NCI-H2081 (cell line): ENCODE measurements at places on chromosomes 11 and 22.

DNA sequence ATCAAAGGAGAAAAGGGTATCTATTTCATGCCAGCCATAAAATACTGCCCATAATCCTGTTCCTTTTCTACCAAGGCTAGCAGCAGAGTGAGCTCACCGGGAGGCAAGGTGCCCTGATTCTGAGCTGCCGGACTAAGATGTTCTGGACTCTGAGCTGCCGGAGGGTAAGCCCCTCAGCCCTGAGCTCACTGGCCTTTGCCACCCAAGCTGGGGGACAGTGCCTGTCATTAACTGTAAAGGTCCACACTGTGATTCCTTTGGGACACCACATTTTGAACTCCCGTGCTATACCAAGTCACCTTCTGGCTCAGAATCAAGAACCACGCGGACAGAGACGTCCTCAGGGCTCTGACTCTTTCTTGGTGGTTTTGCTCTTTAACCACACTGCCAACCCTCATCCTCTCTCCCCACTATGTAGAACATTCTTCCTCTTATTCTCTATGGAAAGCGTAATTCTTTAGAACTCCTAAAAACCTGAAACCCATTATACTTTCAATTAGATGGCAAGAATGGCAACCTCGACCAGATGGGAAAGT is 88.4 kb upstream of the BID start:
- no peak for DNase-seq

DNA sequence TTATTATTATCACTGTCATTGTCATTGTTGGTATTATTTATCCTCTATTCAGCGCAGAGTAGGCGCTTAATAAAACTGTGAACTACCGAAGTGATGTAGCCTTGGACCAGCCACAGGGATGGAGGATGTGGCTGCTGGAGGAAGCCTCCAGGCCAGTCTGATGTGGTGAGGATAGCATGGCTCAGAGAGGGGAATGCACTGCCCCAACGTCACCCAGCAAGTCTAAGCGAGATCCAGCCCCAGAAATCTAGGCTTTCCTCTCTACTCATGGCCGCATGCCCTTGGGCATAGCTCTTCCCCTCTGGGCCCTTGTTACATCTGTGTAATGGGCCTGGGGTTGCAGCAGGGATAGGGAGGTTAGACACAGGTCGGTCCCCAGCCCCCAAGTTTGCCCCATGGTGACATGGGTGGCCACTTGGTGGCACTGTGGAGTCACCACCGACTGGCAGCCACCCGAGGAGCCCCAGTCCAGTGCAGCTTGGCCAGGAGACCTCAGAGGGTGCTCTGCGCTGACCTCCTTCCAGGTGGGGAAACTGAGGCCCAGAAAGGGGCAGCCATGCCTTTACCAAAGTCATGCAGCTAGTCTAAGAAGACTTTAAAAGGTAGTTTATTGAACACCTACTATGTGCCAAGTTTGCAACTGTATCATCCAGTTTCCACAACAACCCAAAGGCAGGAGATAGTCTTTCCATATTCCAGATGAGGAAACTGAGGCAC is 395.7 kb downstream of the MN1 start:
- DNase-seq, result no peak

- no peak for DNase-seq
Observed at GRCh38 chr11:41955066-41955465, 495.6 kb upstream of the LRRC4C start.

DNA sequence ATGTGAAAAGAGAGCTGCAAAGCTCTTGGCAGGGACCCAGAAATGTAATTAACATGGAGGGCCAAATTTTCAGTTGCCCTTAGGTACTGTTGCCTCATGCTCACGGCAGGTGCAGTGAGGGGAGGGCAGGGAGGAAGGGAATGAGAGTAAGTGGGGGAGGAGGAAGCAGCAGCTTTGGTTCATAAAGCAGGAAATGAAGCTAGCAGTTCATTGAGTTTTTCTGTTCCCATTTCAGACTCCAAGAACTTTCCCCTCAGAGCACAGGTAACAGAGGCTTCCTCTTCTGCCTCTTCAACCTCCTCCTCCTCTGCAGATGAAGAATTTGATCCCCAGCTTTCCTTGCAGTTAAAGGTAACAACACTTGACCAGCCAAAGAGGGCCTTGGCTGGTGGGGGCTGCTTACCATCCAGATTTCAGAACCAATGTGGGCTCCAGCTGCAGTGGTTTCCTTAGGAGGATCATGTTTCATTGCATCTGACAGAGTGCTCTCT is 57.9 kb upstream of the PARVA start:
- DNase-seq, result peak; percentile 98

DNA sequence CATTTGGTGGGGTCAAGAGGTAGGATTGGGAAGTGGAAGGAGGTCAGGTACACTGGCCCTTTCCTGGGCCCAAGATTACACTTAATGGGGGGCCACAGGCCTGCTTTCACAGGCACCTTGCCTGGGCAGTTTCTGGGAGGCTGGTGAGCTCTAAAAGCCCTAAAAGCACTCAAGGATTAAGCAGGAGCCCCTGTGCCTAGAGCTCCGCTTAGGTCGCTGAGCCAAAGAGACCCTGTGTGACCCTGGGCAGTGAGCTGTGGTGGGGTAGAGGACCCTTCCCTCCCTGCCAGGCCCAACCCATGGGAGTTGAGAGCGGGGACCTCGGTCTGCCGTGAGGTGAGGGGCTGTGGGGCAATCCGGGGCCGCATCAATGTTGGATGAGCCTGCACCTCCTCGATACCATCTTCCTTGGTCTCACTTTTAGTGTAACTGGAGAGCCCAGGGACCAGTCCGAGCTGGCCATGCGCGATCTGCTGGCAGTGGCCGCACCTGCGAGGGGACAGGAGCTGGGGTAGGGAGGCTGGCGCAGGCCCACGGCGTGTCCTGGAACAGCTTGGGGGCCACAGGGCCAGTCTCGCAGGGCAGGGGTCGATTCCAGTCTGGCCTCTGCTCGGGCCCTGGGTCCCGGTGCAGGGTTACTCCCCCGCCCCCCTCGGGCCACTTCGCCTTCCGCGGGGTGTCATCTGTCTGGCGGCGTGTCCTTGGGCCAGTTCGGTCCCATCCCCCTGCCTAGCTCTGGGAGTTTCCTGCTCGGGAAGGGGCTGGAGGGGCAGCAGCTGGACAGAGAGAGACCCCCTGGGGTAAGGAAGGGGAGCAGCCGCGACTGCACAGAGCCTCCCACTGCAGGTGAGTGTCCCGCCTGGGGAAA is 44.3 kb downstream of the EIF3F start:
- no peak for DNase-seq

DNA sequence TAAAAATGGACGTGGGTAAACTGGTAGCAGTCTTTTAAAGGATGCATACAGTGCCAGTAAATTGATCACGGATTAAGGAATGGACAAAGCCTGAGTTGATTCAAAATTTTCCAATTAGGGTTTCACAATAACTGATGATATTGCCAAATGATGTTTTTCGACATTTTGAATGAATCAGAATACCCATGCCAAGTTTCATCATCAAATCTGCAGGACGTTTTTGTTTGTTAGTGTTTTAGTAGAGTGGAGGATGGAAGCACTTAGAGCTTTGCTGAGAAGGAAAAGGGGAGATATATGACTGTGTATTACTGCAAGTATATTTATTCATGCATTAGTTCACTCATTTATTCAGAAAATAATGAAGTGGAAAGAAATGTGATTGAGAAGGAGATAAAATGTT is 78.3 kb downstream of the SLC17A6 start:
- DNase-seq, result no peak

- DNase-seq, result no peak
Observed at GRCh38 chr11:63907063-63907462, 9.9 kb downstream of the RCOR2 start.

DNA sequence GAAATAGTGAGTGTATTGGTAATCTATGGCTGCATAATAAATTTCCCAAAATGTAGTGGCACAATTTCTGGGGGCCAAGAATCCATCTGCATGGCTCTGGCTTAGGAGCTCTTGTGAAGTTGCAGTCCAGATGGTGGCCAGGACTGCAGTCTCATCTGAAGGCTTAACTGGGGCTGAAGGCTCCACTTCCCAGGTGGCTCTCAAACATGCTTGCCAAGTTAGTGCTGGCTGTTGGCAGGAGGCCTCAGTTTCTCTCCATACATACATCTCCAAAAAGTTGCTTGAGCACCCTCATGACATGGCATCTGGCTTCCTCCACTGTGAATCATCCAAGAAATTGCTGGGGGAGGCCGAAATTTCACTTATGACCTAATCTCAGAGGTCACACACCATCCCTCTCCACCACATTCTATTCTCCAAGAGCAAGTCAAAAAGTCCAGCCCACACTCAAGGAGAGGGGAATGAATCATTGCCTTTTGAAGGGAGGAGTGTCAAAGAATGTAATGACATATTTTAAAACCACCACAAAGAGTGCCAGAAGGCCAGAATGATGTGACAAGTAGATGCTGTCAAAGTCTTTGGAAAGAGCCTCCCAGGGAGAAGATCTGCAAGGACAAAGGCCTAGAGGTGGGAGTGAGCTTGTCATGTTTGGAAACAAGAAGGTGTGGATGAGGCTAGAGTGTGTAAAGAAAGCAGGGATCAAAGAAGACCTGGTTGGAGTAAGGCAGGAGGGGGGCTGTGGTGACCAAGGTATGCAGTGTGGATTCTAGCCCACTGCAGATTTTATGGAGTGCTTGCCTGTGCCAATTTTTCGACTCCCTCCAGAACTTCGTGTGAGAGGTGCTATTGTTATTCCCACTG is 566.2 kb downstream of the MIAT start:
- no peak for DNase-seq

DNA sequence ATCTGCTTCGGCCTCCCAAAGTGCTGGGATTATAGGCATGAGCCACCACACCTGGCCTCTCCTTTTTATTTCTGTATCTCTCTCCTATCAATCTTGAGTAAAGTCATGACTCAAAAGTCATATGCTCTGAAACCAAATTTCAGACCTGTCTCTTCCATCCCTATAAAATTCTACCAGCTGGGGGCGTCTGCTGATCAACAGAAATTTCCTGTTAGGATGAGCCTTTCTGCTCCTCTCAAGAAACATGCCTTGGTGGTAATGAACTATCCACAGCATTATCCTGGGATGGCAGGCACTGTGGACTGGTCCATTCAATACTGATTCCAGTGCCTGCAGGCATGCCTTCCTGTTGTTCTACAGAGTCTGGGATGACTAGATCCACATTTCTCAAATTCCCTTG is 472.6 kb downstream of the NELL1 start:
- peak; percentile 38 for DNase-seq

GRCh38 chr22:25197340-25197739 is 2.3 kb upstream of the CRYBB3 start:
- no peak for DNase-seq

DNA sequence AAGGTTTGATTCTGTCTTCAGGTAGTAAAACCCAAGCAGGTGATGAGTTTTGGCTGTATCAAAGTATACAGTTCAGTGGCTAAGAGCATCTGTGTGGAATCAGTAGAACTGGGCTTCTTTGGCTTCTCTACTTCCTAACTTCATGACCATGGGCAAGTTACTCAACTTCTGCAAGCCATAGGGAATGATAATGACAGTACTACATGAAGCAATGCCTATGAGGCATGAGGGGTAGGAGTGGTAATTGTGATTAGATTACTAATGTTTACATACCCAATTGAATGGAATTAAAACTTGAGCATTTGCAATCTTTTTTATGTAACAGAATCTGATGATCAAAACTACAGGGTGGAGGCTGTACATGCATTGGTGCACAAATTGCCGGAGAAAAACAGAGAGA is 164.3 kb downstream of the PGR start:
- DNase-seq, result no peak

- no peak for DNase-seq
Observed at GRCh38 chr22:32661737-32662586, 139.5 kb upstream of the TIMP3 start.

GRCh38 chr11:94662065-94662779 is 95.1 kb downstream of the PIWIL4 start:
- DNase-seq, result no peak

DNA sequence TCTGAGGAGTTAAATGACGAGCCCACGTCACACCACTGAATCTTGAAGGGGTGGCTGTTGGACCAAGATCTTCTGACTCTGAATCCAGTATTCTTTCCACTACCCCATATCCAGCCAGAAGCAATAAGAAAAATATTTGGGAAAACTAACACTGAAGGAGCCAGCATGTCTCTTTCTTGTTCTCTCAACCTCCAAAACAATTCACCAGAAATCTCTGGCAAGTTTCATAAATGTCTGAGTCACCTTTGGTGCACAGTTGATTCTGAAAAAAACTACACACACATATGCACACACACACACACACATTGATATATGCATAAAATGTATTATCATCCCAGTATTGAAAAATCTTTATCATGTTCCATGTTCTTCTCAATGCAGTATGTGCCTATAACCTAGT is 104.3 kb upstream of the BLID start:
- no peak for DNase-seq

DNA sequence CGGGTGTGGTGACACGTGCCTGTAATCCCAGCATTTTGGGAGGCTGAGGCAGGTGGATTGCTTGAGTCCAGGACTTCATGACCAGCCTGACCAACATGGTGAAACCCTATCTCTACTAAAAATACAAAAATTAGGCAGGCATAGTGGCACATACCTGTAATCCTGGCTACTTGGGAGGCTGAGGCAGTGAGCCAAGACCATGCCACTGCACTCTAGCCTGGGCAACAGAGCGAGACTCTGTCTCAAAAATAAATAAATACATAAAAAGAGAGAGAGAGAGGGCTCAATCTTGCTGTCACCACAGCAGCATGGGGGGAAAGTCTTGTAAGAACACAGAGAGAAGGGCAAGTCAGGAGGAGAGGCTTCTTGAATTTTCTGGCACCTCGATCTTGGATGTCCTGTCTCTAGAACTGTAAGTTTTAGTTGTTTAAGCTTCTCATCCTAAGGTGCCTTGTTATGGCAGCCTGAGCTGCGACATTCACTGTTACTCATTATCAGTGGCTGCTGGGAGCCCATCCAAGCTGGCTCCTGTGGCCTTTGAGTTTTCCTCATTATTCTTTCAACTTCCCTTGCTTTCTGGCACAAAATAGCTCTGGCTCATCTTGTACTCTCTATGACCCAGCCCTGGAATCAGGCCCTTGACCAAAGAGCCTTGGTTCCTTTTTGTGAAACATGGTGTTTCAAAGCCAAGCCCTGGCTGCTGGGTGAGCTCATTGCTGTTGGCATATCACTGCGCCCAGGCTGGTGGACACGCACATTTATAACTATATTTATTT is 8.0 kb upstream of the PSMC3 start:
- no peak for DNase-seq

GRCh38 chr11:110069158-110069737 is 23.9 kb upstream of the ZC3H12C start:
- peak; percentile 12 for DNase-seq

DNA sequence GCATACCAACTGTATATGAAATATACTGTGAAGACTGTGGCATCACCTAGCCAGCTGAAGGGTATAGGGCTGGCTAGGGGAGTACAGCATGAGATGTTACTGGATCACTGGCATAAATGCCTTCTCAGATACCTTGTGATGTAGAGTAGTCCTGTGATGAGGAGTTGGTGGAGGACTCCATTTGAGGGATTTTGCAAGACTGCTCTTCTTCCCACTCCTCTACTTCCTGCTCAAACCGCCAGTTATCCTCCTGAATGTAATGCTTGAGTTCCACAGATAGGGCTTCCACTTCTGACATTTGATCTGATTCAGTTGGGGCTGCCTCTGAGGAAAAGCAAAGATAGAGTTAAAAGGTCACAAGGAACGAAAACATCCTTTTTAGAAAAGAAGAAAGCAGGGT is 29.3 kb downstream of the CLDN25 start:
- DNase-seq, result no peak
